ENCODE measurements at places on chromosomes 5 and 9.

DNA sequence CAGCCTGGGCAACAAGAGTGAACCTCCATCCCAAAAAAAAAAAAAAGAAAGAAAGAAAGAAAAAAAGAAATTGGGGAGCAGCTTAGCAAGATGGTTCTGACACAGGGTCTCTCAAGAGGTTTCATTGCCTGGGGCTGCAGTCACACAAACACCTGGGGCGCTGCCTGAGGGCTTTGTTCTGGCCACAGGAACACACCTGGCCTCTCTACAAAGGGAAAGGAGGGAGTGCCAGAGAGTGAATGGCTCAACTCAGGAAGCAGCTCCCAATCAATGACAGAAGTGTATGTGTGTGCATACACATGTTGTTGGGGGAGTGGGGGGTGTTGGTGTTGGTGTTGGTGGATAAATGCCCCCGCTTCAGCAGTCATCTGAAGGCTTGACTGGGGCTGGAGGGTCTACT lies 32.4 kb upstream of the CTNNA1 start:
- no peak for DNase-seq

DNA sequence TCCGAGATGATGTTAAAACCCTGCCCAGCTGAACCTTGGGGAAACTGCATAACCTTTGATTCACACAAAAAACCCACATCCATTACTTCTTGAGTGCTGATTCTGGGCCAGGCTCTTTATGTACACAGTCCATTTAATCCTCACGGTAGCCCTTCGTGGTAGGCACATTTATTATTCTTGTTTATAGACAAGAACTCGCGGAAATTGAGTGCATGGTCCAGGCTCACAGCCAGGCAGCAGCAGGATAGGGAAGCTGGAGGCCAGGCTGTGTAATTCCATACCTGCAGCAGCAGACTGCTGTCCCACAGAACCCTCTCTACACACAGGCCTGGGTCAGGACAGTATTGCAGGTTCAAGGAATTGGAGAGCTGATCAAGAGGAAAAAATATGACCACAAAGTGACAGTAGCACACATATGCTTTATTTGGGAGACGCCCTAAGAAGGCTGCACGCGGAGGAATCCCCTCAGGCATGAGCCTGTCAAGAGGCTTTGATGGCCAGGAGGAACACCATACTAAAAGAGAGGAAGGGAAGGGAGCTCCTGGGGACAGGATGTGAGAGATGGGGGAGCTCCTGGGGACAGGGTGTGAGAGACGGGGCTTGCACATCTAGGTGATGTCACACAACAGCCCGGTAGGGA lies 28.4 kb upstream of the FAM120A start:
- no peak for DNase-seq

DNA sequence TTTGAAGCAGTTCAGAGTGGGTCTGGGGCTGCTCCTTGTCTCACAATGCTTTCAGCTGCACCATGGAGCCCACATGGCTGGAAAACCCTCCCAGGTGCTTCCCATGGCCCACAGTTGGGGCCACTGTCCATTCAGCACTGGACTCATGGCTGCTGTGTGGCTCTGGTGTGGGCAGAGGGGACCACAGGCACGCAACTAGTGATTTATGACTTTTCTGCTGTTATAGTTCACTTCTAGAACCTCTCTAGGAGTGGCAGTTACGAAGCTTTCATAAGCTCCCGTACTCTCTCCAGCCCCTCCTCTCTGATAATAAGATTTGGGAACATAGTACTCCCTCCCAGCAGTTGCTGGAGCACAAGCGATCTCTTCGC lies 29.0 kb downstream of the GLRA1 start:
- no peak for DNase-seq

DNA sequence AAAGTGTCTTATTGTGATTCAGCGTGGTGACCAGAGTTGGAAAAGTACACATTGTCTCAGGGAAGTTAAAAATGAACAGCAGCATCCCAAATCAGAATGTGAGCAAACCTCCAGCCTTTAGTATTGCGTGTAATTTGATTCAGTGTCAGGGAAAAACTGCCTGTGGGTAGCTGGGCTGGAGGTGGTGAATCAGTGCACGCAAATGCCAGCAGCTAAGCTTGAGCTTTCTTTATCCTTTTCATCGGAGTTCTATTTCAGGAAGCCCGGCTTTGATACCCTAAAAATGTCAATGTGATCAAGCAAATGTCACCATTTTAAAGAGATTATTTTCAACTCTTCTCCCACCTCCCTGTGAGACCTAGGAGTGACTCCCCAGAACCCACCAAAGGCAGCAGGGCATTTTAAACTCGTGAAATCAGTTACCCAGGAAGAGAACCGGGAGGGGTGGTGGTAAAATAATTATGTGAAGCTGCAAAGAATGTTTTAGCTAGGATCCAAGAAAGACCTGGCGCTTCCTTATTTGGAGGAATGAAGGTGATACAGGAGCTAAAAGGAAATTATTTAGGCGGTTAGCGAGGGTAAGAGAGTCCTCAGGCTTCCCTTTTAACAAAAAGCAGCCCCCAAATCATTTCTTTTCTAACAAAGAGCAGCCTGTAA lies 25.7 kb upstream of the C5orf47 start:
- peak; percentile 12 for DNase-seq

DNA sequence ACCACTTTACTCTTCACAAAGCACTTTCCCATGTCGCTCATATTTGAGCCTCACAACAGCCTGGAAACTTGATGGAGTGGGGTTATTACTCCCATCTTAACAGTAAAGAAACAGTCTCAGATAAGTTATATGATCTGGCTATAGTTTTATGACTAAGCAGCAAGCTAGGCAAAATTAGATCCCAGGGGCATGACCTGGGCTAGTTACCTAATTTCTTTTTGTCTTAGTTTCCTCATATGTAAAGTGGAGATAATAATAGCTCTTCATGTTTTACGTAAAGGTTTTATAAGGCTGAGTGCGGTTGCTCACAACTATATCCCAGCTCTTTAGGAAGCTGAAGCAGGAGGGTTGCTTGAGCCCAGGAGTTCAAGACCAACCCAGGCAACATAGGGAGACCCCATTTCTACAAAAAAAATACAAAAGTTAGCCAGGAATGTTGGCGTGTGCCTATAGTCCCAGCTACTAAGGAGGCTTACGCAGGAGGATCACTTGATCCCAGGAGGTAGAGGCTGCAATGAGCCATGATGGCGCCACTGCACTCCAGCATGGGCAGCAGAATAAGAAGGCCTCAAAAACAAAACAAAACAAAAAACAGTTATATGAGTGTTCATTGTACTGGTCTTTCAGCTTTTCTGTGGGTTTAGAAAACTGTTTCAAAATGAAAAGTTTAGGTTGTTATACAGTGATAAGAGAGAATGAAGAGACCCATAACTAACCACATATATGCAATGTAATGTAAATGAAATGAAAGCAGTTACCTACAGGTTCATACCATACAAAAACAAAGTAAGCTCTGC lies 6.5 kb upstream of the PLIN2 start:
- peak; percentile 48 for DNase-seq

- DNase-seq, result peak; percentile 86
These were observed at the start of gene NXNL2 for GRCh38 chr9:88534456-88535225. TSS of gene NXNL2 (plus strand) at chr9:88535178. CDS start at chr9:88535435, 257 bp downstream.

DNA sequence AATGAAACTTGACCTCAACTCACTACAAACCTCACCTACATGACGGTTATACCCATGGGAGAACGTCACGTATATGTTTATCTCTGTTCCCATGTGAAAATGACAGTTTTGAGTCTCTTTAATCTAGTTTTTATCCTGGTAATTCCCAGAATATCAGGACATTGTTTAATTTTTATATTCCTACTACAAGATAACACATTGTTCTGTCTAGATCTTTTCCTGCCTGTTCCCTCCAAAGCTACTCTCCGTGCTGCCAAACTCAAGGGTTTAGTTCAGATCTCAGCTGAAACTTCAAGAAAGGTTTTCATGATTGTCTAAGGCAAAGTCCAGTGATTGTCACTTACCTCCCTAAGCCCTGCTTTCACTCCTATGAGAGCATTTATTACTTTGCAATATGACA lies 1159.4 kb upstream of the SEMA6A start:
- DNase-seq, result no peak

GRCh38 chr5:147303251-147303650 lies 68.4 kb downstream of the STK32A start:
- peak; percentile 13 for DNase-seq

DNA sequence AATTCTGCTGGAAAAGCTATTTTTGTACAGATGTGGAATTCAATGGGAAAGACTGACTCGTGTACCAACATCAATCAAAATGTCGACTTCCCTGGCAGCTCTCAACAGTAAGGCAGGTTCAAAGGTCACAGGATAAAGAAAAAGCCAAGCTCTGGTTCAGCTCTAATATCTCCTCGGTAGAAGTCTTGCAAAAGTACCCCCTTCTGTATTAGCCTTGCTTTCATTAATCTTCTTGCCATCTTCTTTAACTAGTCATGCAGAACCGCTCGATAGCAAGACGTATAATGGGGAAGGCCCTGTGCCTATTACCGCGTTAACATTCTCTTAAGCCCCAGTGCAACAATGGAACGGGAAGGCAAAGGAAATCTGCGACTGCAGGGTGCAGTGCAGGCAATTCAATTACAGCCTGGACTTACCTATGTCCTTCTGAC lies 201.2 kb downstream of the GAPVD1 start:
- peak; percentile 39 for DNase-seq

DNA sequence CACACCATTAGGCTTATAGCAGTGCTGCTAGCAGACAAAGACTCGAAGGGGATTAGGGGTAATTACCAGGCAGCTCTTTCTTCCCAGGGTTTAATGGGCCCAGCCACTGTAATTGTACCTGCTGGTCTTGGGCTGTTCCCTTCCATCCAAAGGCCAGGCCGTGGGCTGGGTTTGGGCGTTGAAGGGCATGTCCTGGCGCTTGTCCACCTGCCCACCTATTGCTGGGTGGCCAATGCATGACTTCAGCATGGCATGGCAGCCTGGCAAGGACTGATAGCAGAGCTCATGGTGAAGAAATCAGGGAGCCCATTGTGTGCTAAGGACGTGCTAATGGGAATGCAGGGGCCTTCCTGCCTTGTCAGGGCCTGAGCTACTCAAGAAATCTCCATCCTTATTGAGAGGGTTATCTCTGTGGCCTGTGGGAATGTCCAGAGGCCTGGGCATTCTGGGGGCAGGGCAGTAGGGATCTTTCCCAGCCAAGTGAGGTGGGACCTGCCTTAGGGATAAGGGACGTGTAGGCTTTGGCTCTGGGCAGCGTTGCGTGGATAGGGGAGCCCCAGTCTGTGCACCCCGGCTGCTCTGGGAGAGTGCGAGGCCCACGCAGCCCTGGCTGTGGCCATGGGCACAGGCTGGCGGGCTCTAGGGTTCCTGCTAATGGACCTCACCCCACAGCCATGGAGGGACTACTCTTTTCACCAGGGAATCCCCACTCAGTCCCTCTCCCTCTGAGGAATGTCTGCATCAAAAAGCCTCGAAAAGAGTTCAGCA lies 116.1 kb upstream of the PITX1 start:
- no peak for DNase-seq

DNA sequence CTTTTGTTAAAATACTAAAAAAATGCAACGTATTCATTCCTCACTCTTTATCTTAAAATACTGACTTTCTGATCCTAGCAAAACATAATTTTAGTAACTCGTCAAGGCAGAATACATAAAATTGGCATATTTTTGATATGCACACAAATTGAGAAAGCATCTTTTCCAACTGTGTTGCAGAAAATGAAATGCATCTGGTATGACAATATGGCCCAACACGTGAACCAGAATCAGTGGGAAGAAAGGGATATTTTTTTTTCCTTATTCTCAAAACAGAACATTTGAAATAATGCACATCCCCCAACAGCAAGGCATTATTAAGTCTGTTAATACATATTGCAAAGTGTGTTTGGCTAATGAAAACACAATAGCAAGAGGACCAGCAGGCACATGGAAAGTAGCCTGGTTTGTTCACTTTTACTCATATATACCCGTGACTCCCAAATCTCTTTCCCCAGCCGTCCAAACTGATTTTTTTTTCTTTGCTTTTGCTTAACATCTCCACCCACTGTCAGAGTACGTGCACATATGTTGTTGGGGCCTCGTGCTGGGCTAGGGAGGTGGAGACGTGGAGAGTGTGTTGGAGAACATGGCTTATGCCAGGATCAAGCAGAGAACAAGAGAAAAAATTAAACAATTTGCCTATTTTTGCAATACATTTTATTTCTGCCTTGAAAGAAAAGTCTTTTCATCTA lies 4.3 kb downstream of the MCTP1 start:
- no peak for DNase-seq

DNA sequence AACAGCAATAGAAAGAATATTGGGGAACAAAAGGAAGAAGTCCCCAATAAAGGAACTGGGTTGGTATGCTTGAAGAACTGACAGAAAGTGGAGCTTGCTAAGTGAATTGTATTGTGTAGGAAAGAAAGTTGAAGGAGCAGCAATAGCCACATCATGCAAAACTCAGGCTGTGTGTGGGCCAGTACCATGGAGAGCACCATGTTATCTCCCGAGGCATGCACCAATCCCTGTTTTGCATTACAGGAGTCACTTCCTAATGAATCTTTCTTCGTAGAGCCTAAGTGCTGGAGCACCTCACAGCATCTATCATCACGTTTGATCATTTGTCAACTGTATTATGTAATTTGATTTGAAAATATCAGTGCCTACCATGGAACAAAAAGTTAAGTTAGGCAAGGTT lies 137.7 kb upstream of the NMUR2 start:
- DNase-seq, result peak; percentile 31

- DNase-seq, result no peak
These were observed 587.0 kb upstream of the ZNF608 start for GRCh38 chr5:125333416-125333815.

DNA sequence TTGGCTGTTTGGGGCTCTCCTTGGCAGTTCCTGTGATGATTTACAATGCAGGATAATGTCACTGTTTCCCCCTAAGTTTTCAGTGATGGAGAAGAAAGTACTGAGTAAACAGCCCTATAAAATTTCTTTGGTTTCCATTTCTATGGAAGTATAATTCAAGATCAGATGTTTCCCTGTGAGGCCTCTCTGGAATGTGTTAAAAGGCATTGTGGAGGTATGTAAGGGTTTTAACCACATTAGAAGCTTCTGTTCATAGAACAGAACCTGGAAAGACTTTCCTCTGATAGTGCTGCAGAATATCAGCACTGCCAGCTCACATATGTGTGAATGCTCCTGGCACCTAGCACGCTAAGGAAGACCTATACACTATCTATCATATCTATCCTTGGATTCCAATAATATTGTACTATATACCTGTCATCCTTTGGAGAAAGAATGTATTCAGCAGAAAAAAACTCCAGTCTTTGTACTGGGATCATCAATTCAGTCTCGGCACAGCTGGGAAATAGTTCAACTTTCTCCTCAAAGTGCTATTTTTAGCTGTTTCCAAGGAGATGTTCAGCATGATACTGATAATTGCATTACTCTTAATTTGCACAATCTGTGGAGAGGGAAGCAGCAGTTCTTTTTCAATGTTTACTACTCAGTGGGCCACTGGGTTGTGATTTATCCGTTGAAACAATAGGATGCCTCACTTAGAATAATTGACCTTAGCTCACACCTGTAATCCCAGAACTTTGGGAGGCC lies 21.9 kb downstream of the TTC1 start:
- DNase-seq, result no peak

- DNase-seq, result peak; percentile 21
These were observed 18.4 kb downstream of the POU5F2 start for GRCh38 chr5:93723005-93723404.

GRCh38 chr5:140196115-140196814 lies 21.3 kb downstream of the CYSTM1 start:
- no peak for DNase-seq
